ENCODE measurements at places on chromosomes 7 and 10. TPM values are rescaled to one million over a fixed set of nuclear protein-coding genes. Genes with fewer than 3 reads are reported as not detected.

Gene SH2B2
- 2.0 TPM for total RNA-seq

- DNase-seq = no peak
These were observed 6.3 kb upstream of the DGKI start for GRCh38 chr7:137853053-137853452.

GRCh38 chr7:99392659-99393354, 15.6 kb downstream of the PDAP1 start:
- peak; percentile 95 for DNase-seq

Gene GPRIN2
- total RNA-seq = 69.5 TPM

Gene GPNMB
- total RNA-seq = 18.3 TPM

GRCh38 chr10:8790390-8790789, 735.9 kb downstream of the GATA3 start:
- no peak for DNase-seq

DNA sequence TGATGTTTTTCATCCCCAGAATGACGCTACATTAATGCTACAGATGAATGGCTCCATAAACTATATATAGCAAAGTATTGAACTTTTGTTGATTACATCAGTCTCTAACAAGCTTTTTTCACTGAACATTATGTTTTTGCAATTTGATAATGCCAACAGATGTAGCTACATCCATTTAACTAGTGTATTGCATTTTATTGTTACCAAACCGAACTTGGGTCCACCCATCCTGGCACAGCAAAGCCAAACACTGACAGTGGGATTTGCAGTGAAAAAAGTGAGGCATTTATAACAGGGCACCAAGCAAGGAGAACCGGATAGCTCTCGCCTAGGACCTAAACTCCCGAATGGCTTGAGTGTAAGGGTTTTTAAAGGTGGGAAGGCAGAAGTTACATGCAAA, 182.8 kb upstream of the TNS3 start:
- no peak for DNase-seq

Data from Peyer's patch (tissue), 4 donors.